BE2C (cell line): ENCODE measurements at places on chromosomes 12 and 14.

DNA sequence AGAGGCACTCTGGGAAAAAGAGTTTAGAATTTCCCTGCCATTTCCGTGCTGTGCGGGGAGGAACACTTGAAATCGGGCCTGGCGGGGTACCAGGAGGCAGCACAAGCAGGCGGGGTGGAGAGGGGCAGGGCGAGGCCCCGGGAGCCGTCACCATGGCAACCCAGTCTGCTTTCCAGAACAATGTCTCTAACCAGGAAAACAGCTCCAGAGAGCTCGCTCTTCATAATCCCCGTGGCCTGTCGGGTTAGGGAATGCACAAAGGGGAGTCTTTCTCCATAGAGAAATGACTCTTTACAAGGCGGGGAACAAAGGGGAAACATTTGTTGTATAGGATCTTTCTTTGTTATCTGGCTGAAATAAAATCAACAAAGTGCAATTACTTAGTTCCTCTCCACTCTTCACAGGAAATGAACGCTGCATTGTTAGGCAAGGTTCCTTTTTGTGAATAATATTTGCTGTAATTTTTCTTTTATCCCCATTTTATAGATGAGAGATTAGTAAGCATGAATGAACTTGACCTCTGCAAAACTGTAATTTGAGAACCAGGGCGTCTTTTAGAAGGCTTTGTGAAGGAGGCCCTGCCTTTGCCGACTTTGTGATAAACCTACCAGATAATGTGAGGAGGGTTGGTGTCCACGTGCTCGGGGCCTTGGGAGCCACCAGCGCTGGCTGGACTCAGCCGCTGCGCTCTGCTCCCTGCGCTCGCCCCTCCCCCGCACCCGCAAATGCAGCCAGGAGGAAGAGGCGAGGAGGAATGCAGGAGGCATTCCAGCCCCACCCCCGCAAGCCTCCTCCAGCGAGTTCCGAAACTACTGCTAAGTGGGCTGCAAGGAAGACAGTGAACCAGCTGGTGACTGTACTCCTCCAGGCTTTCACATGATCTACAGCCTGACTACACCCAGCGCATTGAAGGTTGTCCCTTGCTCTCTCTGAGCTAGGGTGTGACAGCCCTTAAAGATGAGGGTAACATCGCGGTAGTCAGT lies 105.2 kb upstream of the ATF7IP start:
- no peak for DNase-seq

- no peak for DNase-seq
Observed at GRCh38 chr12:15982471-15982870, 71.3 kb downstream of the DERA start.

DNA sequence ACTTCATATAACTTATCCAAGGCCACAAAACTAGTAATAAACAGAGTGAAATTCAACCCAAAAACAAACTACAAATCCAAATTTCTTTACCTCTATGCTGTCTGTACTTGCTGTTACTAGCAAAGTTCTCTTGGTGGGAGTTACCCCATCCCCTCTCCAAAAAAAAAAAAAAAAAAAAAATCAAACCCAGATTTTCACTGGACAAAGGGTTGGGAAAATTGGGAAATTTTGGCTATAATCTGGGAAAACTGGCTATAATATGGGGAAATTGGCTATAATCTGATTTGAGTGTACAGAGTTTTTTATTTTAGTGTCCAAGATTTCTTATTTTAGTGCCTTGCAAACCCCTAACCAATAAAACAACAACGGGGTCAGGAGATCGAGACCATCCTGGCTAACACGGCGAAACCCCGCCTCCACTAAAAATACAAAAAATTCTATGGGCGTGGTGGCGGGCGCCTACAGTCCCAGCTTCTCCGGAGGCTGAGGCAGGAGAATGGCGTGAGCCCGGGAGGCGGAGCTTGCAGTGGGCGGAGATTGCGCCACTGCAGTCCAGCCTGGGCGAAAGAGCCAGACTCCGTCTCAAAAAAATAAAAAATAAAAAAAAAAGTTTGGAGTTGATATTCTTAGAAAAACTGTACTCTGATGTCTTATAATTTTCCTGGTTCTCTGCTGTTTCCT lies 148.4 kb downstream of the CHST11 start:
- no peak for DNase-seq

- DNase-seq: peak; percentile 14
Observed at GRCh38 chr14:71625891-71626701, 306.1 kb upstream of the RGS6 start.

DNA sequence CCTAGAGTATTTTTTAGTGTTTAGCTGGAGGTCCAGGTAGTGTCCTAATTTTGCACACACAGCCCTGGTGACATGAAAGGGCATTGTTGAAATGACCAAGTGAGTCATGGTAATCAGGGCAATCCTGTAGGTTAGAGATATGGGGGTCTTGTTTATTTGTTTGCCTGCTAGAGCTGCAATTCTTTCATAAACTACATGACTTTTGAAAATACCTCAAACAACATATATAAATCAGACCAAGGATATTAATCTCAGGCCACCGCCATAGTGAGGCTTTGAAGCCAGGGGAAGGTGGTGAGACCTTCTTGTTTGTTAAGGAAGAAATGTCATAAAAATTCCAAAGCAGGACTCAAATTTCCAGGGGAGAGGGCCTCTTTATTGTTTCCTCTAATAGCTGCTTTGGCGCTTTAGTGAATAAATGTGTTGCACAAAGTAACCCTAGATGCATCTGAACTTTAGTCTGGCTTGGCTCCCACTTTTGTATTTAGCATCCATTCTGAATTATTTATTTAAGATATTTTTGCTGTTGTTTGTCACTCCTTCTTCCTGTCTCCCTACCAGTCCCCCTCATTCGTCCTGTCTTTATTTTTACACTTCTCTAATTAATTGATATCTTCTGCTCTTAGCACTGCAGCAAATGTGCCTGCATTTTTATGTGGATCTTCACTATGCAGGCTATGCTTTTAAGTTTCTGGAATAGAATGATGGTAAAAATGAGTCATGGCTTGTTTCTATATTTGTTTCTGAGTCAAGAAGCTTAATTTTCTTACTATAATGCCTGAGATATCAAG lies 430.3 kb downstream of the RAD51B start:
- no peak for DNase-seq

GRCh38 chr12:74791365-74791764 lies 253.7 kb downstream of the ATXN7L3B start:
- DNase-seq: no peak

DNA sequence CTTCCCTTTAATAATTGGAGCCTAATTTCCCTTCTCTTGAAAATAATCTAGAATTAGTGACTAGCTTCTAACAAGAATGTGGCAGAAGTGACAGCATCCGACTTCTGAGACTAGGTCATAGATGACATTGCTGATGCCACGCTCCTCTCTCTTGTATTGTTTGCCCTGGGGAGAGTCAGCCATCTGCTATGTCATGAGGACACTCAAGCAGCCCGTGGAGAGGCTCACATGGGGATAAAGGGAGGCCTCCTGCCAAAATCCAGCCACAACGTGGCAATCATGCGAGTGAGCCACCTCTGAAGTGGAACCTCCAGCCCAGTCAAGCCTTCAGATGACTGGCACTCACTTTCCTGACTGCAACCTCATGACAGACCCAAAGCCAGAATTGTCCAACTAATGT lies 54.2 kb upstream of the LRRK2 start:
- no peak for DNase-seq

GRCh38 chr12:13182881-13183280 lies 13.6 kb upstream of the EMP1 start:
- no peak for DNase-seq

- no peak for DNase-seq
Observed at GRCh38 chr12:120222288-120222832, 21.4 kb upstream of the RPLP0 start.

- no peak for DNase-seq
Observed at GRCh38 chr12:109277899-109278762, 31.0 kb downstream of the FOXN4 start.

DNA sequence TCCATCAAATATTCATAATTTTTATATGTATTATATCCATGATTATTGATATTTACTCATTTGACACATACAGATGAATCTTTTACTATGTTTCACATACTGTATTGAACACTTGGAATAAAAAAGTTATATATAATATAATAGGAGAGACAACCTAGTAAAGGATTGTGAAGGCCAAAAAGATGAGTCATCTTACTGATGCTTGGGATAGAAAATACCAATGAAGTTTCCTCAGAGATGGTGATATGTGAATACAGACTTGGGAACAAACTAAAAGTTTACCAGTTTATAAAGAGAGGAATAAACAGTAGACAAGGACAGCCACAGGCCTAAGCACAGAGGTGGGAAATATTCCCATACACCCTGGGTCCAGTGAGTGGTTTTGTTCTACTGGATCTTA lies 743.9 kb upstream of the FLRT2 start:
- DNase-seq: no peak

GRCh38 chr14:31930493-31931240 lies 146.4 kb upstream of the ARHGAP5 start:
- no peak for DNase-seq

DNA sequence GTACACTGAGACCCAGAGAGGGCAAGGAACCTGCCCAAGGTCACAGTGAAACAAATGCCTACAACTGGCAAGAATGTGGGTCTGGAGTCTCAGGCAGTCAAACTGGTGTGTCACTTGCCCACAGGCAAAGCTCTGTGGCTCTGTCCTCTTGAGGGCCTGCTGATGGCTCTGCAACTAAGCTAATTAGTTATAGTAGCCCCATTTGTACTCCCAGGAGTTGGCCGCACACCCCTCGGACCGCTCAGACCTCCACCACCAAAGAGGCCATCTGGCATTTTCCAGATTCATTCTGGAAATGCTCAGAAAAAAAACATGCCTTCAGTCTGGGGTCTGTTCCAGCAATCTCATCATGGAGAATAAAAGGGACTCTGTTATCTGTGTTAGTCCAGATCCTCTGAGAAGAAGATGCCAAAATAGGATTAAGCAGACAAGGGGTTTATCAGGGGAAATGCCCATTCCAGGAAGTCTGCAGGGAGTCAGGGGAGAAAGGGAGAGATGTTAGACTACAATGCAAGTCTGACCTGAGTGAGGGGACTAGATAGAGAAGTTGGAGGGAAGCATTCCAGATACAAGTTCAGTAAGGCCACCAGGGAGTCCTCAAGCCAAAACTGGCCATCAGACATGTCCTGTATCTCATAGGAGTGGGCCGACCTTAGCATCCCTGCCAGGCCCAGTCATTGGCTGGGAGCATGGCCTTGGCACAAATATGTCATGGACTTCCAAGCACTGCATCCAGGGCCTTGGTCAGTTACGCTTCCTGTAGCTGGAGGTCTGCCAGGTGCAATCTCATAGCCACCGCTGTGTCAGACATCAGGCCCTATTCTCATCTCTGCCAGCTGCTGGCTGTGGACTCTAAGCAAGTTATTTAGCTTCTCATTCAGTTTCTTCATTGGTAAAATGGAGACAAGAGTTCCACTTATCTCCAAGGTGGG lies 15.4 kb upstream of the OAS1 start:
- peak; percentile 92 for DNase-seq

DNA sequence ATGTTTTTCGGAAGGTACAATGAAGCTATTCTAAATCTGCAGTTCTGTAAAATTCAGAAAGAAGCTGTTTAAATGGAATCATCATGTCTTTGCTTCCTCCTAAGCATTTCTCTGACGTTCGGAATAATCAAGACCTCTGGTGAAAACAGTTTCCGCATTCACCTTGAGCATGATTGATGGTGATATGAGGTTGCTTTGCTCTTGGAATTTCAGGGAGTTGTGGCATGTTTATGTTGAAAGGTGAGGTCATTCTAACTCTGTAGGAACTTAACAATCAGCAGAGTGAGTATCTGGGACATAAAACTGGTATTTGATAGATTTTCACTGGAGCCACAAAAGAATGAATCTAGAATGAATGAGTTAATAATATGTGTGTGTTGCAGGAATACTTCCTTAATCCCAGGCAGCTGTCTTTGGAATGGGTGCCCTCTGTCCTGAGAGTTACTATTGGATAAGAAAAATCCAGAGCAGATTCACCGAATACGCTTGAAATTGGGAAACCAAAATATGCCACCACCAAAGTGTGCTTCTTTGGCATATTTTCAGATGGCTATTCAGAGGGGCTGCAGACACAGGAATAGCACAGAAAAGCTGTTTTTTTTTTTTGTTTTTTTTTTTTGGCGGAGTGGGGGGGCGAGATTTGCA lies 599.1 kb downstream of the CCER1 start:
- no peak for DNase-seq

DNA sequence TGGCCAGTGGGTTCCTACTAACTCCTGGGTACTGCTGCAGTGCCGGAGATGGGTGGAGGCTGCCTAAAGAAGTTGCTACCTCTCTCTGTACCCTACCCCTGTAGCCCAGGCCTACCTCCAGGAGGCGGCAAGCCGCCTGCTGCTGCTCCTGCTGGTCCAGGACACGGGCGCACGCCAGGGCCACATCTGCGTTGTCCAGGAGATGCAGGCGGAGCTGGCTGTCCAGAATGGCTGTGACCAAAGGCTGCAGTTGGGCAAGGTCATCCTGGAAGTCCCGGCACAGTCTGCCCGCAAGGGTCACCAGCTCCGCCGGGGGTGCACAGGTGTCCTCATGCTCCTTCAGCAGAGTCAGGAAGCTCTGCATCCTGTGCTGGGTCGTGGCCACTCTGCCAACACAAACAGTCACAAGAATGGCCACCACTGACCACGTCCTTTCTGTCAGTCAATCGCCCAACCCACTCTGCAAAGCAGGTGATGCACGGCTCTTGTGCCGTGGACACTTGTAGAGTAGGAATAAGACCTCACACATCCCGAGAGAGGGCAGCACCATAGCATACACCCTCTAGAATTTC lies 1.6 kb downstream of the ANHX start:
- no peak for DNase-seq

DNA sequence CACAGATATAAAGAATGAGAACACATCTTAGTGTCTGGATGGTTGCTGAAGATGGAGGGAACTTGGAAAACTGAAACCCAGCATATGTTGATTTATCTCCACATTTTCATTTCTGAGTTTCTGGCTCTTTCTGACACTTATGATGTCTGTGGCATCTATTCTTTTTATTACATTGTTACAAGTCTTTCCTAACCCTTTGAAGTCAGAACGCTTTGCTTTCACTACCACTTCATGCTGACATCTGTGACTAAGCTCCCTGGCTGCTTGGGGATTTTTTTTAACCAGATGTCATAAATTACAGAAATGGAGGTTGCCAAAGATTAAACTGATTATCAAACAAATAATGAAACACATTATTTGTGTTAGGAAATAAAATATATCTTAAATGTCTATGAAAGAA lies 188.7 kb downstream of the KITLG start:
- no peak for DNase-seq

- peak; percentile 12 for DNase-seq
Observed at GRCh38 chr12:76866726-76867125, 12.1 kb downstream of the CSRP2 start.

GRCh38 chr12:103799504-103799856 lies 41.6 kb downstream of the NT5DC3 start:
- DNase-seq: no peak

- no peak for DNase-seq
Observed at GRCh38 chr12:128959901-128960300, 106.6 kb downstream of the GLT1D1 start.

- DNase-seq: no peak
Observed at GRCh38 chr12:5480938-5481303, 49.0 kb downstream of the NTF3 start.
